COLO829 (cell line): ENCODE measurements at places on chromosomes 12 and 14.

- DNase-seq: no peak
Measured at GRCh38 chr14:22613106-22613695, 15.1 kb downstream of the ABHD4 start.

GRCh38 chr12:74889563-74890236 lies 319.9 kb downstream of the KCNC2 start:
- peak; percentile 17 for DNase-seq

DNA sequence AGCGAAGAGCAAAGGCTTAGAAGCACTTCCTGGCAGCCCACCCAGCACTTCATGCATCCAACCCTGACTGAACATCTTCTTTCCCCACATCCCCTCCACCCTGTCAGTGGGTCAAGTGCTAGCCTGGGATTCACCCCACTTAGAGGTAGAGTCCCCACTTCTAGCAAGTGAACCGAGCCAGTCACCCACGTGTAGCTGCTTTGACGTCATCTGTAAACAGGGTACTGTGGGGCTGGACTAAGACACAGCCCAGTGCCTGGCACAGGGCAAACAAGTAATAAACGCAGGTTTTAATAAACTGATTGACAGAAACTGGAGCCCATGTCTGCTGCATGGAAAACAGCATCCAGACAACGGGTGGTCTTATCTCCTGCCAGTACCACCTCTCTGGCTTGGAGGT lies 61.7 kb downstream of the ITPK1 start:
- no peak for DNase-seq

- no peak for DNase-seq
Measured at GRCh38 chr14:54121466-54122027, 164.9 kb upstream of the BMP4 start.
